C1 segment of cervical spinal cord (tissue), 14 donors: ENCODE measurements at places on chromosomes 1 and 21.

DNA sequence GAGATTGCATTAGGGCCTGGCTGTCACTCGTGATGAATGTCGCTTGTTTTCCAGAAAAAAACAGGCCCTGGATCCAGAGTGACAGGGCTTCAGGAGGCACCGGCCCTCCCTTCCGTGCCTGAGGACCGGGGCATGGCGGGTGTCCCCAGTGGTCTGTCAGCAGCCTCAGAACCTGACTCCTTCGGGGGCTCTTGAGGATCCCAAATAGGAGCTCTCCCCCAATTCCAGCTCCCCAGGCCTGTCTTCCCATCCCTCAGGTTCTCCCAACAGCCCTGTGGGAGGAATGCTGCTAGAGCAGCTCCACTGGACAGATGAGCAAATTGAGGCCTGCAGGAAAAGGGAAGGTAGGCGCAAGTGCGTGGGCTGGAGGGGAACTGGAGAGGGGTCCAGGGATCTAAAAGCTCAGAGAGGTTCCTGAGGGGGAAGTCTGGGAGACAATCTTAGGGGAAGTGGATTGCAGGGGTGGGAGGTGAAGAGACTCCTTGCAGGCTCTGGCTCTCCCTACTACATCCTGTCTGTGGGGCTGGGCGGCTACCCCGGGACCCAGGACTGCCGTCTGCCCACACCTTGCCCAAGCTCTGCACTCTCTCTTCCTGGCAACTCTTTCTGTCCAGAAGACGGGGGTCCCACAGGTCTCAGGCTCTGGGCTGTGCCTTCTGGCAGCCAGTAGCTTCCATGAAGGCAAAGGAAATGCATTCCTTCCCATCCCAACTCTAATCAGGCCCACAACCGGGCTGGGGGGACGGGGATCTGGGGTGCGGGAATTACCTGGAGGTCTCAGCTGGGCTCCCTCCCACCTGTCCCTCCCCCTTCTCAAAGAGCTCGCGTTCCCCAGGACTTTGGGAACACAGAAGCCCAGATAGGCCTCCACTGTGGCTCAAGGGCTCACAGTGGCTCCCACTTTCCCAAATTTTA is 105.7 kb upstream of the CASZ1 start:
- DNase-seq, result no peak

GRCh38 chr1:23825076-23825761 is at the start of gene HMGCL:
HMGCL (minus strand) TSS chr1:23825429; CDS start chr1:23825415, 14 bp downstream.
- DNase-seq, result peak; percentile 93

DNA sequence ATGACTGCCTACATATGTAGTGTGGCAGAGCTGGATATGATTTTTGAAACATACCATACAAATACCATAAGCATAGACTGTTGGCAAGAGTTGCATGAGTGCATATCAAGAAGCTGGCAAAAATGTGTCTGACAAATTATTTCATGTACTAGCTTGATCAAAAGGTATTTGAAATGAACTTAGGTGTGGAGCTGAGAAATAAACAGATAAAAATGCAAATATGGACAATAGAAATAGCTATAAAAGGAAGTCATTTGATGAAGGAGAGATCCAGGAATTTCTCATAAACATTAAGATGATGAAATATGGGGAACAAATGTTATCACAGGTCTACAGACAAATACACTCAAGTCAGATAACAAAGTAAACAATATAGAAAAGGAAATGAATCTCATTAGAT is 609.1 kb downstream of the PTPRC start:
- no peak for DNase-seq

GRCh38 chr1:12157366-12158231 is 9.2 kb upstream of the TNFRSF1B start:
- no peak for DNase-seq

- DNase-seq, result no peak
These were observed 359.8 kb upstream of the KAZN start for GRCh38 chr1:14238472-14239307.

- no peak for DNase-seq
These were observed 150.9 kb upstream of the ZRANB2 start for GRCh38 chr1:71231751-71232150.

- DNase-seq, result no peak
These were observed 11.5 kb downstream of the ESRRG start for GRCh38 chr1:216711712-216712111.

DNA sequence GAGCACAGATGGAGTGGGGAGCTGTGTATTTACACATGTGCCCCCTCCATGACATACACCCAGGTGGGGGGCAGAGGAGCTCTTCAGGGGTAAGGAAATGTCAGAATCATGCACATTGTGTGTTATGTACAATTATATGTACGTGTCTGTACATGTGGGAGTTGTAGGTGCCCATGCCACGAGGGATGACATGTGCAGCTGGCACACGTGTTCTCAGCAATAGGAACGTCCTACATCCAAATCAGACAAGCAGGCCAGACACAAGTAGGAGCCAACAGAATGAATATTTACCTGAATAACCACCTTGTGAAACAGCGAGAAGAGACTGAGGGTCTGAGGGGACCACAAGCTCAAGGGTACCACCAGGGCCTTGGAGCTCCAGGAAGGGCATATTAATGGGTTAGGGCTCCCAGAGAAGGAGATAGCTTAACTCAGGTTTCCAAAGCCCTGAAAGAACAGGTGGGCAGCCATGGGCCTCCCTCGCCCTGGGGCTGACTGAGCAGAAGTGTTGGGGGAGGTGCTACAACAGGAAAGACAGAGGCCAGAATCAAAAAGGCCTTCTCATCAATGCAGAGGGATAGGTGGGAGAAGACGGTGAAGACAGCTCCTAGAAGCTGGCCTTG is 3.2 kb downstream of the COL16A1 start:
- DNase-seq, result no peak

GRCh38 chr21:27581168-27581567 is 614.3 kb upstream of the ADAMTS5 start:
- DNase-seq, result no peak

GRCh38 chr1:100463791-100464424 is 74.0 kb upstream of the GPR88 start:
- peak; percentile 22 for DNase-seq

- no peak for DNase-seq
These were observed 13.9 kb downstream of the ADAM30 start for GRCh38 chr1:119882132-119883049.

DNA sequence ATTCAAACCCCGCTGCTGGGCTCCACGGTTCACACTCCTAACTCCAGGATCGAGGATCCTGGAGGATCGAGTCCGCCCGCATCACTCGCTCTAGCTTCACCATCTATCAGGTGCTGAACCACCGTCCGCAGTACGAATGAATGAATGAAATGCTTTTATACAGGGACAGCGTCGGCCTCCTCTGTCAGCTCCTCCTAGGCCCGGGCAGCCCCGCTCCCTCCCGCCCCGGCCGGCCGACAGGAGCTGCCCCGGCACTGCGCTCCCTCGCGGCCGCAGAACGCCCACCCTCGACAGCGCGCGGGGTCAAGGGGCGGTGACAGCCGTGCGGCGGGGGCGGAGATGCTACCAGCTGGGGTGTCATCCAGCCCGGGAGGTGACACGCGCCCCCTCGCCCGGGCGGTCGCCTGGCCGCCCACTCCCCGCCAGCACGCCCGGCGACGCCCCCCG is 520 bp downstream of the ZBTB17 start:
- peak; percentile 62 for DNase-seq

- DNase-seq, result no peak
These were observed 49.1 kb upstream of the CR2 start for GRCh38 chr1:207404849-207405525.

DNA sequence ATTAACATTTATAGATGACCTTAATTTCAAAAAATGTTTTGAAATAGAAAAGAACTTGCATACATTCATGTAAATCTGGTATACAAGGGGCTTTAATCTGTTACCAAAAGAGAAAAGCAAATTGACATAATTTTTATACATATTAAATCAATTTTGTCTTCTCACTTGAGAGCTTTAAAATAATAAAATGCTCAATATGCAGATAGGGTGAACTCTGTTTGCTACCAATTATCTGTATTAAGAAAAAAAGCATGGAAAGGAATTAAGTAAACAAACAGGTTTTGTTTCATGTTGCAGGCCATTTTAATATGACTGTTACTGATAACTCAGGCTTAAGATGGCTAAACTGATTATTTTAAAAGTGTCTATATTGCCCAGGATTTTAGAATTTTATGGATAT is 6.0 kb upstream of the TSHB start:
- DNase-seq, result no peak

GRCh38 chr1:31230378-31230777 is 9.3 kb downstream of the NKAIN1 start:
- DNase-seq, result no peak

- DNase-seq, result no peak
These were observed 6.0 kb downstream of the KLHDC8A start for GRCh38 chr1:205350691-205351141.

- DNase-seq, result no peak
These were observed 167.3 kb downstream of the FASLG start for GRCh38 chr1:172826096-172826741.

- DNase-seq, result no peak
These were observed 6.5 kb upstream of the CLDN19 start for GRCh38 chr1:42746436-42747105.

DNA sequence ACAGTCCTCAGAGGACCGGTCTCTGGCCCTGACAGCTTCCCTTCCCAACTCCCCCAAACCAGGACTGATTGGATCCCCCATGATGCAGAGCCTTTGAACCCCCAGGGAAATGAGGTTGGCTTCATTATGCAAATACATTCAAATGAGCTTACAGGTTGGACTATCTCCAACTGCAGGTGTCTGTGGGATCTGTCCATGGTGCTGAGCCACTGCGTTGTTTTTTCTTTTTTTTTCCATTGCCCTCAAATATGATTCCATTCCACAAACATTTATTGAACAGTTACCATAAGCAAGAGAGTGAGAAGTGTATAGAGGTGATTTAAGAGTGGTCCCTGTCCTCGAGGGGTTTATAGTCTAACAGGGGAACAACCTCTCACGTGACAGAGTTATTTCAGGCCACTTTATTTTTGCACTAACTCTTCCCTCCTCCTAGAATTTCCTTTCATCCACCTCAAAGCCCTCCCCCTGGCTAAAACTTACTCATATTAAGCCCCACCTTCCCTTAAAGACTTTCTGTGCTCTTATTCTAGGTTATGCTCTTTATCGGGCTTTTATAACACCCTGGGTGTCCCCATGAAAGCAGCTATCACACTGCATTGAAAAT is 21.9 kb downstream of the DLGAP3 start:
- DNase-seq, result no peak

DNA sequence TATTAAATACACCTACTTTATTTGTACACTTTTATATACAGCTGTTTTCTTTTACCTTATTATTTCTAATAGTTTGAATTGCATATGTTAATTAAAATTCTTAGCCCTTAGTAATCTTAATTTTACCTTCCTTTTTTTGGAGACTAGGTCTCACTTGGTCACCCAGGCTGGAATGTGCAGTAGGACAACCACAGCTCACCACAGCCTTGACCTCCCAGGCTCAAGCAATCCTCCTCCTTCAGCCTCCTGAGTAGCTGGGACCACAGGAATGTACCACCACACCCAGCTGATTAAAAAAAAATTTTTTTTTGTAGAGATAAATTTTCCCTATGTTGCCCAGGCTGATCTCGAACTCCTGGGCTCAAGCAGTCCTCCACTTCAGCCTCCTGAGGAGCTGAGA is 15.0 kb upstream of the SDC3 start:
- no peak for DNase-seq

DNA sequence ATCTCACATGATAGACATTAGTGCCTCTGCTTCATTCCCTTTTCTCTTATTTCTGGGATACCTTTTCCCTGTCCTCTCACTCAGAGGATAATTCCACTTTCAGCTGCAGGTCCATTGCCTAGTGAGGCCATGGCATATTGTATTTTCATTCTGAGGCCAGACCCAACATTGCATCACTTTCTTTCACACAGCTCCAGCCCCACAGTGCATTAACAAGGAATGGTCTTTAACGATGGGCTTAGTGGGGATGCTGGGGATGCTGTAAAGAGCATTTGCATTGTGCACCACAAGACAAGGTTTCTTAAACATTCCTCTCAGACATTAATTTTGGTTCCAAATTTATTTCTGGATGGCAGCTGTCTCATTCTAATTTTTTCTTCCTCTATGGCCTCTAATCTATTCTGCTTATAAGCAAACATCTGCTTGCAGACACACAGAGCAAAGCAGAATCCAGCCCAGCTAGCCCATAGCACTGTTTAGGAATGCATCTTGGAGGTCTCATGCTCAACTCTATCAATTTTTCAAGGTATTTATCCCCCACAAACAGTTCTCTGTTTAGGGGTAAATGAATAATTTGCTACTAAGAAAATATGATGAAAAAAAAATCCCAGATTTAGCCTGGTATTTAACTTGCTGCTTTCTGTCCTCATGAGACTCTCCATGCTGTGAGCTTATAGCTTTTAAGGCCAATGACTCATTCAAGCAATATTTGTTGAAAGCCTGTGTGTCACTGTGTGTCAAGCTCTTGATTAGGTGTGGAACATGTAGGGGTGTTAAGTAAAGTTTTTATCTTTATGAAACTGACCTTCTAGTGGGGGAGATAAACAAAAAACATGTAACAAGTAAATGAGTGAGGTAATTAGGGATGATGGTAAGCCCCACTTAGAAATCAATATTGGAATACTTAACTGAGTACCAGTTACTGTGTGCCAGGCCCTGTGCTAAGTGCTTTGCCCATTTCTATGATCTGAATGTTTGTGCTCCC is 44.5 kb upstream of the CCDC190 start:
- DNase-seq, result no peak

- no peak for DNase-seq
These were observed 2.3 kb upstream of the BCAN start for GRCh38 chr1:156639601-156640101.

DNA sequence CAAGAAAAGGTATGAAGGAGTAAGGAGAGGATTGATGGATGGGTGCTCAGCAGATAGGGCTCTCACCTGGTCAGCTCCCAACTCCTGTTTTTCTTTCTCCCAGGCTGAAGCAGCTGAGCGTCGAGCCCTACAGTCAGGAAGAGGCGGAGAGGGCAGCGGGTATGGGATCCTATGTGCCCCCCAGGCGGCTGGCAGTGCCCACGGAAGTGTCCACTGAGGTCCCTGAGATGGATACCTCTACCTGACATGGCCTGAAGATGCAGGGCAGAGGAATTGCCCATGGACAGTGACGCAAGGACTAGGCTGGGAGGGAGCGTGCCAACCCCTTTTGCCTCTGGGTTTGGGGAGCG is 739 bp downstream of the ZNF593 start:
- no peak for DNase-seq

DNA sequence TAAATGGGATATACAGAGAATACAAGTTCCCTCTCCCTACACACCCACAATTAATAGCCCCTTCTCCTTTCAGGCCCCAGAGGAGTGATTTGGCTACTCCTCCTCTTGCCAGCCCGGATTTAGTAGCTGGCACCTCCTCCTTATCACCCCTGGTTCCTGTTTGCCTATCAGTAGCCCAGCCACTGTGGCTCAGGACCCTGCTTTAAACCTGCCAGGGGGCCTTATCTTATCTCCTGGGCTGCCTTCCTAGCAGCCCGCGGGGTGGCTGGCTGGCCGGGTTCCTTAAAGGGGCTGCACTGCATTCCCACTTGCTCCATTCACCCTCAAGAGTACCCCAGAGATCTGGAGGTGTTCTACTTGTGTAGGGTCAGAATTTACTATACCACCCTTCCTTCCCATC is 70.4 kb downstream of the PLEKHA6 start:
- DNase-seq, result no peak

GRCh38 chr21:33801424-33802405 is 113.9 kb downstream of the ATP5PO start:
- no peak for DNase-seq

GRCh38 chr1:243587823-243588560 is 262.1 kb downstream of the AKT3 start:
- no peak for DNase-seq

- no peak for DNase-seq
These were observed 52.4 kb upstream of the SYT14 start for GRCh38 chr1:209885403-209886218.

- no peak for DNase-seq
These were observed 251.3 kb downstream of the PCP4 start for GRCh38 chr21:40118527-40118926.

GRCh38 chr1:227526524-227526923 is 36.8 kb upstream of the ZNF678 start:
- no peak for DNase-seq
